Tibial nerve (tissue), 4 donors: ENCODE measurements at places on chromosomes 6 and 20. TPM values are rescaled to one million over a fixed set of nuclear protein-coding genes. Genes with fewer than 3 reads are reported as not detected.

- no peaks in the 10 kb centered on the region for H3K36me3 ChIP-seq
- H3K4me3 ChIP-seq, result peak overlapping the region; percentile 5
- DNase-seq, result peak; percentile 20
- H3K27ac ChIP-seq, result peak overlapping the region; percentile 56
- H3K27me3 ChIP-seq, result no peaks in the 10 kb centered on the region
- no peaks in the 10 kb centered on the region for H3K4me1 ChIP-seq
These were observed 103.5 kb upstream of the AKAP12 start for GRCh38 chr6:151136141-151136755.

- no peak overlapping the region for H3K27ac ChIP-seq
- H3K27me3 ChIP-seq, result no peaks in the 10 kb centered on the region
- no peaks in the 10 kb centered on the region for H3K36me3 ChIP-seq
- no peak for DNase-seq
These were observed 17.5 kb downstream of the TGM3 start for GRCh38 chr20:2313316-2313715.

- H3K36me3 ChIP-seq, result no peaks in the 10 kb centered on the region
- no peak for DNase-seq
- no peak overlapping the region for H3K27ac ChIP-seq
- H3K27me3 ChIP-seq, result no peaks in the 10 kb centered on the region
- no peak overlapping the region for H3K4me3 ChIP-seq
- peaks cover 7% of the 10 kb centered on the region for H3K4me1 ChIP-seq
These were observed 1.5 kb downstream of the DLGAP4 start for GRCh38 chr20:36307412-36308325.

GRCh38 chr20:46590443-46590842 is 40.0 kb upstream of the OCSTAMP start:
- no peaks in the 10 kb centered on the region for H3K27me3 ChIP-seq
- H3K4me1 ChIP-seq, result no peaks in the 10 kb centered on the region
- H3K4me3 ChIP-seq, result no peak overlapping the region
- H3K36me3 ChIP-seq, result peaks cover 22% of the 10 kb centered on the region

GRCh38 chr6:119562168-119562567 is 212.6 kb upstream of the MAN1A1 start:
- no peaks in the 10 kb centered on the region for H3K36me3 ChIP-seq
- H3K27me3 ChIP-seq, result no peaks in the 10 kb centered on the region
- no peak for DNase-seq
- no peaks in the 10 kb centered on the region for H3K4me1 ChIP-seq

DNA sequence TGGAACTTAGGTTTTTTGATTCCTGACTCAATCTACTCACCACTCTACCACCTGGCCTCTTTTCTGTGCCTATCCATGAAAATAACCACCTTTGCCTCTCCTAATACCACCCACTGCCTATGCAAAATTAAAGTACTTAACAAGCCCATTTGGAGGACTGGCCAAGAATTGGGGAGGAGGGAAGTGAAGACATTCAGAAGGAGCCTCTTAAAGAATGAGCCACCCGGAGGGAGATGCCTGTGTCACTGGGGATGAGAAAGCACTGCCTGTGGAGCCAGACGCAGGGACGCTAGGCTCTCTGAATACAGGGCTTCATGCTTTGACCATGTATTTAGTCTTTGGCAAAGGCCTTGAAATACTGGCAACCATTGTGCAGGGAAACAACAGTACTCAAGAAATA is 40.0 kb upstream of the MRPS10 start:
- peaks cover 29% of the 10 kb centered on the region for H3K4me1 ChIP-seq
- peaks cover 58% of the 10 kb centered on the region for H3K36me3 ChIP-seq
- no peak for DNase-seq

- DNase-seq, result no peak
- no peaks in the 10 kb centered on the region for H3K36me3 ChIP-seq
- no peak overlapping the region for H3K4me3 ChIP-seq
These were observed 105.8 kb upstream of the DUSP22 start for GRCh38 chr6:186340-186965.

DNA sequence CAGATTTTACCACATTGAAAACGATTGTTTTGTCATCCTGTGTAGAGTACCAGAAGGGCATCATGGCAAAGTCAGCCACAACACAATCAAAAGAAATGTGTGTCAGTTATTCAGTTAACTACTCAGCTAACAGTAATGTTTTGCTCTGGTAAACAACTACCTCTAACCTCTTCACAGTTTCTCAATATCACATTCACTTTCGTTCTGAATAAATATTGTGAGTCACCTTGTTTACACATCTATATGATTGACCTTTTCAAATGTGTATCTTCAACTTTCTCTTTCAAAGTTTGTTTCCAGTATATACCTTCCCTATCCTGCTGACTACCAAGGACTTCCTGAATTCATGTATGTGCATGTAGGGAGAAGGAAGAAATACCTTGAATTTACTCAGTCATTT is 216.6 kb upstream of the UFL1 start:
- no peaks in the 10 kb centered on the region for H3K4me1 ChIP-seq
- no peak for DNase-seq
- no peak overlapping the region for H3K4me3 ChIP-seq
- H3K27ac ChIP-seq, result no peak overlapping the region
- H3K27me3 ChIP-seq, result no peaks in the 10 kb centered on the region
- no peaks in the 10 kb centered on the region for H3K36me3 ChIP-seq

- H3K36me3 ChIP-seq, result no peaks in the 10 kb centered on the region
- H3K27ac ChIP-seq, result no peak overlapping the region
- no peak for DNase-seq
- H3K4me3 ChIP-seq, result no peak overlapping the region
- H3K4me1 ChIP-seq, result no peaks in the 10 kb centered on the region
These were observed 38.8 kb upstream of the SPACA1 start for GRCh38 chr6:88008831-88009231.

Gene RPS10
- total RNA-seq, result 1,747 TPM

Gene STK4
- 28.2 TPM for total RNA-seq

Gene TFAP2B
- total RNA-seq, result 1.2 TPM

Gene FBXO9
- total RNA-seq, result 71.8 TPM
